ENCODE measurements at places on chromosomes 2 and 18.

DNA sequence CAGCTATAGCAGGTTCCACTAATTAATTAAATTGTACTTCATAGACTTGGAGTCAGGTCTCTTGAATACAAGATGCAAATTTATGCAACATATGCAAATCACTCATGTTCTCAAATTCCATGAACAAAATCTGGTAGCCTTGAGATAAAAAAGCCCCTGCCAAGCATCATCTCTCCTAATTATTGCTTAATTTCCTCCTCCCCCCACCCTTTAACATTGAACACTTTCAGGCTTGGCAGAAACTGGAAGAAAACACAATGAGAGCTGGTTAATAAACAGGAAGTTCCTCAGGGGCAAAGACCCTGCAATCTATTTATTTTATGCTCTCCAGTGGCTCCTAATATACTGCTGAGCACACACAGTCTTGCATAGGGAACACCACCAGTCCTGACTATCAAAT lies 35.6 kb upstream of the ACVR1 start:
- DNase-seq, result no peak

- no peak for DNase-seq
These were observed 280.2 kb downstream of the NOL4 start for GRCh38 chr18:33944493-33944892.

GRCh38 chr2:121137571-121137970 lies 147.4 kb downstream of the TFCP2L1 start:
- DNase-seq, result no peak

GRCh38 chr2:202036601-202037037 lies 3.0 kb downstream of the FZD7 start:
- no peak for DNase-seq

GRCh38 chr2:236618370-236618769 lies 48.7 kb downstream of the ACKR3 start:
- no peak for DNase-seq

DNA sequence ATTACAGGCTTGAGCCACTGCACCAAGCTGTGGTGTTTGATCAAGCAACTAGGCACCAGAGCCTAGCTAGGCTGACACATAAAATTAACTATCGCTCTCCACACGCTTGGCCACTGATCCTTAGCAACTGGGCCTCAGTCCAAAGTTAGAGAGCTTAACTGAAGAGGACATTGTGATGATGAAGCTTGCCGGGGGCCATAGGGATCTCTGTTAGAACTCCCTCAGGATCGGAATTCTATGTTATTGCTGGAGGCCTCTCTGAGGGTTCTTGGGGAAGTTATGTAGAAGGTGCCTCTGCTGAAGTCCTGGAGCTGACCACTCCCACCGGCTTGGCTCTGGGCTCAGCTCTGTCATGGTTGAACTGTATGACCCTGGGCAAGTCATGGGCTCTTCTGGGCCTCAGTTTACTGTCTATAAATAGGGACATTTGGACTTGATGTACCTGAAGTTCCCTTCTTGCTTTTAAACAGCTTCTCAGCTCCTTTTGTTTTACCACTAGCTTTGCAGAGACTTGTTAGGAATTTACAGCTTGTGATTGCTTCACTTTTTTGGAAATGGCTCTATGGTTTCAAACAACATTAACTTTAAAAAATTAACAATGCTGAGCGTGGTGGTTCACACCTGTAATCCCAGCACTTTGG lies 44.1 kb downstream of the GATA6 start:
- DNase-seq, result no peak

DNA sequence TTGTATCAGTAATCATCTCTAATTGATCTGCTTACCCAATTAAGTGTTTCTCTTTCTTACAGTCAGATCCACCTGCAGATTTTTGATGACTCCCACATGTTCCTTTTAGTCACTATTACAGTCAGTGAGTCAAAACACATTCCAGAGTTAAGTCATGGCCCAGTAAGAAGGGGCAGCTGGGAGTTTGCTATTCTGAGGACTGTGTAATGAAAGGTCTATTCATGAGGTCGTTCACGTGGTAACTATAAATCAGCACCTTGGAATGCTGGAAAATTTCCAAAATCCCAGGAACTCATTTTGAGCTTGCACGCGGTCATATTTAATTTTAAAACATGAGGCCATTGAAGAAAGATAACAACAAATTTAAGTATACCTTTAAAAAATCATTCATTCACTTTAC lies 252.5 kb downstream of the XIRP2 start:
- no peak for DNase-seq

DNA sequence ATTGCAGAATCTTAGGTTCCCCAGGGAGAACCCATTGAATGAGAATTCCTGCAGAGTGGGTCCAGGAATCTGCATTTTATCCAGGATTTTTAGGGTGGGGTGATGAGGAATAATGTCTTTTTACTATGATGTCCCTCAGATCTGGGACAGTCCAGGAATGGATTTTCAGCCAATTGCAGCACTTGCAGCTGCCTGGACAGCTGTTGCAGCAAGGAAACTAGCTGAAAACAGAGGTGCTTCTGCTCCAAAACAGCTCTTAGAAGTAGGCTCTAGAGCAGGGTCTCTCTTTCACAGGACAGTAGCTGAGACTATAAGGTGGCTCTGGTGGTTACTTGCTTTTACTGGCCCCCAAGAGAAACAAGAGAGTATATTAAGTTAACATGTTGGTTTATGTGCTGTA lies 9.1 kb downstream of the GLI2 start:
- DNase-seq, result no peak

- DNase-seq, result no peak
These were observed 110.4 kb upstream of the DYNAP start for GRCh38 chr18:54480616-54481015.

GRCh38 chr2:206456078-206456754 lies 12.9 kb downstream of the ADAM23 start:
- no peak for DNase-seq

Data from CD4-positive, alpha-beta T cell (primary cell).